Tibial nerve (tissue), 4 donors: ENCODE measurements at places on chromosomes 16 and 17. TPM values are rescaled to one million over a fixed set of nuclear protein-coding genes. Genes with fewer than 3 reads are reported as not detected.

- no peak for DNase-seq
- H3K27me3 ChIP-seq, result no peaks in the 10 kb centered on the region
- peaks cover 28% of the 10 kb centered on the region for H3K36me3 ChIP-seq
- H3K4me3 ChIP-seq, result peak overlapping the region; percentile 72
Observed at GRCh38 chr17:41864498-41864835, 756 bp downstream of the KLHL11 start.

DNA sequence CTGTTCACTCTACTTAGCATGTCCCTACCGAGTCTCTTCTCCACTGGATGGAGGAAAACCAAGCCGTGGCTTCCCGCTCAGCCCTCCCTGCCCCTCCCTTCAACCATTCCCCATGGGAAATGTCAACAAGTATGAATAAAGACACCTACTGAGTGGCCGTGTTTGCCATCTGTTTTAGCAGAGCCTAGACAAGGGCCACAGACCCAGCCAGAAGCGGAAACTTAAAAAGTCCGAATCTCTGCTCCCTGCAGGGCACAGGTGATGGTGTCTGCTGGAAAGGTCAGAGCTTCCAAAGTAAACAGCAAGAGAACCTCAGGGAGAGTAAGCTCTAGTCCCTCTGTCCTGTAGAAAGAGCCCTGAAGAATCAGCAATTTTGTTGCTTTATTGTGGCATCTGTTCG is 2.8 kb upstream of the LPCAT2 start:
- DNase-seq, result no peak
- no peaks in the 10 kb centered on the region for H3K27me3 ChIP-seq
- H3K4me1 ChIP-seq, result peaks cover 36% of the 10 kb centered on the region

DNA sequence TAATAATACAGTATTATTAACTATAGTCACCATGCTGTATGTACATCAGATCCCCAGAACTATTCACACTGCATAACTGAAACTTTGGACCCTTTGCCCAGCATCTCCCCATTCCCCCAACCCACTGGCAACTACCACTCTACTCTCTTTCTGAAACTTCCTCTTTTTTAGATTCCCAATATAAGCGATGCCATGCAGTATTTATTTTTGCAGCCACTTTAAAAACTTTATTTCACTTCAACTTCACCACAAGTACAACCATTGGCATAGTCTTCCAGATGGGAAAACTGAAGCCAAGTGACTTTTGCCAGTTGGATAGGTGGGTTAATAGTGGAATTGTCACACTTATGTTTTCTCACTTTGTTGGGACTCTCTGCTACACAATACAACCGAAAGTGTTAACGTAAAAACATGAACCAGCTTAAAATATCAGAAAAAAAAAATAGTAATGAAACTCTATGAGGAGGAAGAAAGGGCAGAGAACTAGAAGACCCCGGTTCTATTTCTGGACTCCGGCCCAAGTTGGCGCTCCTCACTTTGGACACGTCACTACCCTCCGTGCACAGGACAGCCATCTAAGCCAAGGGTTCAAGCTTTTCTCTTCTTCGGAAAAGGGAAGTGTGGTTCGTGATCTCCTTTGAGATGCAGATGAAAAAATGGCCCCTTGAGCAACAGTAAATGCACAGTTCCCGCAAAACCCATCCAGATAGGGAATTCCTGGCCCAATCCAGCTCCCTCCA is 743 bp downstream of the SHCBP1 start:
- no peak overlapping the region for H3K27ac ChIP-seq
- peak overlapping the region; percentile 37 for H3K4me3 ChIP-seq
- H3K4me1 ChIP-seq, result peaks cover 26% of the 10 kb centered on the region
- no peak for DNase-seq
- no peaks in the 10 kb centered on the region for H3K36me3 ChIP-seq

DNA sequence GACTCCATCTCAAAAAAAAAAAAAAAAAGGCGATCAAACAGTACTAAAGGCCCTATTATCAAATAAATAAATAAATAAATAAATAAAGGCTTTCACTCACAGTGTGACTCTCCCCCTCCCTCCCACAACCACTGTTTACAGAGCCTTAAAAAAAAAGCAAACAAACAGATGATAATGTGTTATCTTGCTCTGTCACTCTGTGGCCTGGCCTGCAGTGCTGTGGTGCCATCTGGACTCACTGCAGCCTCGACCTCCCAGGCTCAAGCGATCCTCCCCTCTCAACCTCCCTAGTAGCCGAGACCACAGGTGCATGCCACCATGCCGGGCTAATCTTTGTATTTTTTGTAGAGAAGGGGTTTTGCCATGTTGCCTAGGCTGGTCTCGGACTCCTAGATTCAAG is 8.1 kb upstream of the NAGLU start:
- no peaks in the 10 kb centered on the region for H3K27me3 ChIP-seq
- H3K36me3 ChIP-seq, result no peaks in the 10 kb centered on the region
- H3K4me1 ChIP-seq, result no peaks in the 10 kb centered on the region
- H3K4me3 ChIP-seq, result no peak overlapping the region

- no peak for DNase-seq
- no peak overlapping the region for H3K4me3 ChIP-seq
- no peaks in the 10 kb centered on the region for H3K27me3 ChIP-seq
- H3K4me1 ChIP-seq, result no peaks in the 10 kb centered on the region
- H3K27ac ChIP-seq, result no peak overlapping the region
- no peaks in the 10 kb centered on the region for H3K36me3 ChIP-seq
Observed at GRCh38 chr16:21185659-21186325, 25.6 kb downstream of the ZP2 start.

- DNase-seq, result no peak
- H3K27me3 ChIP-seq, result no peaks in the 10 kb centered on the region
- no peak overlapping the region for H3K4me3 ChIP-seq
- H3K36me3 ChIP-seq, result no peaks in the 10 kb centered on the region
- H3K27ac ChIP-seq, result no peak overlapping the region
- no peaks in the 10 kb centered on the region for H3K4me1 ChIP-seq
Observed at GRCh38 chr16:15542261-15542660, 100.7 kb downstream of the MARF1 start.

DNA sequence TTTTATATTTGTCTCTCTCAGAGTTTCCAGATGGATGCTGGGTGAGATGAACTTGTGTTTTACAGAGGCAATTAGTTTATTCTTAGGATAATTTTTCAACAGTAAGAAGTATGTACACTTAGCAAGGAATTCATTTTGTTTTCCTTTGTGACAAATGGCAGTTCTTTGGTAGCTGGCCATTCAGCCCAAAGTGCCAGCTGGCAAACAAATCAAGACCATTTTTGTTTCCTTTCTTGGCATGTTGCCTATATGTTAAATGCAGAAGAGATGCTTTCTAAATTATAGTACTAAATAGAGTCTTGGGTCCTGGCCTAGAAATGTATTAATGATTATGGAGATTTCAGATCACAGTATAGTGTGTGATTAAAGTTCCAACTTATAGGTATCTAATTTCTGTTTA is 337.1 kb downstream of the CNTNAP4 start:
- H3K27me3 ChIP-seq, result no peaks in the 10 kb centered on the region
- no peaks in the 10 kb centered on the region for H3K36me3 ChIP-seq
- H3K27ac ChIP-seq, result no peak overlapping the region
- H3K4me1 ChIP-seq, result no peaks in the 10 kb centered on the region

- H3K27me3 ChIP-seq, result no peaks in the 10 kb centered on the region
- peak overlapping the region; percentile 93 for H3K27ac ChIP-seq
- no peak for DNase-seq
- no peaks in the 10 kb centered on the region for H3K4me1 ChIP-seq
- no peaks in the 10 kb centered on the region for H3K36me3 ChIP-seq
Observed at GRCh38 chr16:1771864-1772361, 570 bp upstream of the NME3 start.

GRCh38 chr17:731644-732066 is 741 bp upstream of the TLCD3A start:
- no peaks in the 10 kb centered on the region for H3K4me1 ChIP-seq
- DNase-seq, result no peak

- DNase-seq, result no peak
- no peak overlapping the region for H3K4me3 ChIP-seq
- H3K27ac ChIP-seq, result no peak overlapping the region
- H3K27me3 ChIP-seq, result no peaks in the 10 kb centered on the region
Observed at GRCh38 chr16:12532871-12533610, 270.6 kb downstream of the CPPED1 start.

DNA sequence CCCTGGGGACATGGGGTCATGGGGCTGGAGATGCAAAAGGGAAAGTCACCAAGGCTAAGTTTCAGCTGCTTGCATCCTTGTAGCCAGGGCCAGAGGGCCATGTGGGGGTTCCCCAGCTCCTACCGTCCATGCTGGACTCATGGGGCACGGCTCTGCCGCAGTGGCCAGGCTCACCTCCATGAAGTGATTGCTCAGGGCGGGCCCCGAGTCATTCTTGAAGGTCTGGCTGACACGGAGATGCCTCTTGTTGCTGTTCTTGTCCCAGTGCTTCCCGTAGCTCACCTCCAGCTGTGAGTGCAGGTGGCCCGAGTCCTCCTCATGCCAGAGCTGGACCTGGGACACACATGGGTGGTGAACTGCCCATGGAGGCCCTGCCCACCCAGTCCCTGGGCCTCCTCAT is 114.5 kb downstream of the RMI2 start:
- no peak overlapping the region for H3K27ac ChIP-seq
- no peaks in the 10 kb centered on the region for H3K27me3 ChIP-seq
- no peaks in the 10 kb centered on the region for H3K36me3 ChIP-seq
- DNase-seq, result no peak
- H3K4me1 ChIP-seq, result no peaks in the 10 kb centered on the region
- no peak overlapping the region for H3K4me3 ChIP-seq

- no peak overlapping the region for H3K4me3 ChIP-seq
- no peaks in the 10 kb centered on the region for H3K27me3 ChIP-seq
- no peaks in the 10 kb centered on the region for H3K36me3 ChIP-seq
- no peak overlapping the region for H3K27ac ChIP-seq
Observed at GRCh38 chr16:75679366-75679765, 2.6 kb upstream of the CPHXL2 start.

- no peaks in the 10 kb centered on the region for H3K36me3 ChIP-seq
- peaks cover 6% of the 10 kb centered on the region for H3K27me3 ChIP-seq
- H3K27ac ChIP-seq, result no peak overlapping the region
- no peak overlapping the region for H3K4me3 ChIP-seq
Observed at GRCh38 chr17:77647531-77647930, 311.0 kb upstream of the TNRC6C start.

ZP2 gene
- not detected for total RNA-seq

OTOP3 gene
- not detected for total RNA-seq

CA7 gene
- total RNA-seq, result not detected

KIF2B gene
- not detected for total RNA-seq

PNMT gene
- total RNA-seq, result 19.6 TPM

MEIOB gene
- not detected for total RNA-seq

NPIPA2 gene
- total RNA-seq, result not detected
